ENCODE measurements at places on chromosomes 5 and 9.

GRCh38 chr9:26437056-26437711 is 455.4 kb downstream of the CAAP1 start:
- no peak for DNase-seq

GRCh38 chr5:37807621-37808301 is 32.1 kb downstream of the GDNF start:
- no peak for DNase-seq

DNA sequence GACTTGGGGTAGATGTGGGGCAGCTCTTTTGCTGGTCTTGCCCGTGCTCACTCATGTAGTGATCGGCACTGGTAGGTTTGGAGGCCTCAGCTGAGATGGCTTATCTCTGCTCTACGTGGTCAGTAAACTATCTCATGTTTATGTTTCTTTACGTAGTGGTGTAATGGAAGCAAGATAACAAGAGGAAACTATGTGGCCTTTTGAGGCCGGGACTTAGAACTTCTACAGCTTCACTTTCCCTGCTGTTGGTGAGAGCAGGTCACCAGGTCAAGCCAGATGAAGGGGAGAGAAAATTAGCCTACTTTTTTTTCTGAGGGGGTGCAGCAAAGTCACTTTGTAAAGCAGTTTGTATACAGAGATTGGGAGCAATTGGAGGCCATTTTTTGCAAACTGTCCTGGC is 8.5 kb downstream of the FOCAD start:
- DNase-seq: no peak

DNA sequence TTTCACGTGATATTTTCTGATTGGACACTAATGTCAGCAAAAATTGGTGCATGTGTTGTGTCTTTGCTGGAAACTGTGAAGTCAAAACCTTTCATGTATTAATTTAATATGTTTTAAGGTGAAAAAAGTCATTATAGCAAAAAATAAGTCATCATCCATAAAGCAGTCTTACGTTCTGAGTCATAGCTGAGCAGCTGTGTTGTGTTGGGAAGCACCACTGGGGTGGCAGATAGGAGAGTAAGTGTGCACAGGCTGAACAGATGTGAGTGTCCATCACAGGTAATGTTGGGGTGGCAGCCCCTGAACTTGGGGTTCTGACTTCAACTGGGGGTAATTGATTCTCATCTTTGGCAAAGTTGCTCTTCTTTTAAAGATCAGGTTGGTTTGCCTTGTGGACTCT is 156.8 kb downstream of the NXNL2 start:
- DNase-seq: peak; percentile 36

DNA sequence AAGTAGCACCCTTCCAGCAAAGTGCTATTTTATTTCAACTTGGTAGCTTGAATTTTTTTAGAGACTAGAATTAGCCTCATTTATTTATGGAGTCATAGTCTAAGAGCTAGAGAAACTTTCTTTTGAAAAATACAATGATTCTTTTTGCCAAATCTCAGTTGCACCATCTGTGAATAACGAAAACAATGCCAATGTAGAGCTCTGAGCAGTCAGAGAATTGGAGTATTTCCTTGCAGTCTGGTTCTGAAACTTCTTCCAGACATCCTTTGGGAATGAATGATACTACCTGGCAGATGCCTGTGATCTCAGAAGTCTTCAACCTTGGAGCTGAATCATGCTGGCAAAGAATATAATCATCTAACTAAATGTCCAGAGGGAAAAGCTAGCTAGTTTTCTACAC is 511.5 kb upstream of the CYLC2 start:
- no peak for DNase-seq

GRCh38 chr9:100307080-100307479 is 45.7 kb downstream of the TEX10 start:
- DNase-seq: no peak

GRCh38 chr5:142171270-142171669 is 62.7 kb downstream of the NDFIP1 start:
- no peak for DNase-seq

DNA sequence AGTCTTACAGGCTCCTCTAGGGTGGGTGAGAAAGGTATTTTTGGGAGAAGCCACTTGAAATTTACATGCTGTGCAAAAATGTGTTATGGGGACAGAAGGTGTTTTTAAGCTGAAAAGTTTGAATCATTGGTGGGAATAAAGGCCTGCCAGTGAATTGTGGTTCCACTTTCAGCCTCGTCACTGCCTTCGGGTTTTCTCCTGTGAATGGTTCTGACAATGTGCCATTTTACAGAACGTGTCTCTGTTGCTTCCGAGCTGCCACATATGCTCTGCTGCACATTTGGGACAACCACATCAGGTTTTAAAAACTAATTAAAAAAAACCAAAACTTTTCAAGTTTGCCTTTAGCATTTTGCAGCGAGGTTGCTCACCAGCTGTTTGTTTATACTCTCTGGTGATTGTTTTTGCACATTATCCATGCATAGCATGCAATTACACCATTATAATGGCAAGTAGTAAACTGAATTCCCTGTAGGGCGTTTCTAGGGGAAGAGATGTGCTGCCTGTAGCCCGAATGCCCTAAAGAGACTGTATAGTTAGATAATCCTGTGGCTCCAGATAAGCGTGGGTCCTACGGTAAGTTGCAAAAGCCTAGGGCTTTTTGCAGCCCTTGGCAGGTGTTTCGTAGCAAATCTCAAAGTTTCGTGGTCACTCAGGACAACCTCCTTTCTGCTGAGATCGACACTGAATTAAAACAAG is 40.1 kb upstream of the SUB1 start:
- DNase-seq: no peak

- no peak for DNase-seq
These were observed 81.6 kb downstream of the RGS7BP start for GRCh38 chr5:64587370-64587769.

DNA sequence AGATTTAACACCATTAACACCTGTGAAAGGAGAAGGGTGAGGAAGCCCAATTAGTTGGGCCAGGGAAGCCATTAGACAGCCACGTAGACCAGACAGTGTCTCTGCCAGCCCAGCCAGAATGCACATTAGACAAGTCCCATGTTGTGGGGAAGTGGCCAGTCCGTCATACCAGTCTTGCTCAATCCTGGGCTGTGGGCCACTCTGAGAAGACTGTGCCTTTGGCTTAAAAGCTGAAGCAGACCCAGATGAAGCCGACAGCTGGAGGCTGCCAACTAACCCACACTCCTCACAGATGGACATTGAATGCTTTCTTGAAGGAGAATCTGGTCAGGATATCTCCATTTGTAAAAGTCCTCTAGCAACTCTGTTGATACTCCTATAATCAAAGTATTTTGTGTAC is 128.5 kb downstream of the CHSY3 start:
- no peak for DNase-seq

DNA sequence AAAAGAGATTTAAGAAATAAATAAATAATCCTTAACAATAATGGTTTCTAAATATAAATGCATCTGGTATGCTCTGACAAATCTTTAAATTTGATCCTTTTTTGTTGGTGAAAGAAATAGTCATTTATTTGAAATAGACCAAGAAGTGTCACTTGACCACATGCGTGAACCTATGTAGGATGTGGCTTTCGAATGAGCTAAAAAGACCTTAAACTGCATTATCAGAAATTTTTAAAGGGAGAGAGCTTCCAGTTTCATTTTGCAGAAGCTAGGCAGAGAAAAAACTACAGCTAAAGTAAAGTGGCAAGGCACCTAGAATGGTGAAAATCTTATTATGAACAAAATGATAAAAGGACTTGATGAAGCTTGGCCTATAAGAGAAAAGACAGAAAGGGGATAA is 309.2 kb upstream of the EFNA5 start:
- DNase-seq: no peak

DNA sequence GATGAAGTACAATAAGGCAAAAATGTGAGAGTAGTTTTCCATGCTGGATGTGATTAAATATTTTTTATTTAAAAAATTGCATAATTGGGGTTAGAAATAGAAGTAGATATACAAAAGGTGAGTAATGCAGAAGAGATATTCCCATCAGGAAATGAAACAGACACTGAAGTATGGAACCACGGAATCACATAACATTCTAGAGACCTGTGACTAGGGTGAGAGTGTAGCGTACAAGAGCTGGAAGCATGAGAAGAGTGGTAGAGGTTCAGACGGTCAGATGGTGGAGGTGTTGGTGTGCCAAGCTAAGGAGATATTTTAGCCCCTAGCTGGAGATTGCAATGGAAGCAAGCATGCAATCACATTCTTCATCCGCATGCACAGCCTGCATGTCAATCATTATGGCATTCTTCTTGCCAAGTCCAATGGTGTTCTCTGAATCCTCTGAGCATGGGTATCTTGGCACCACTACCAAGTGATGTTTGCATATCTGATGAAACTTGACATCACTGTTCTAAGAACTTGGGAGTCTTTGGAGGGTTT is 587.8 kb downstream of the PSAT1 start:
- no peak for DNase-seq

- no peak for DNase-seq
These were observed 14.7 kb upstream of the BRD3OS start for GRCh38 chr9:134010310-134011173.

GRCh38 chr5:124844371-124844920 is 98.0 kb upstream of the ZNF608 start:
- no peak for DNase-seq

DNA sequence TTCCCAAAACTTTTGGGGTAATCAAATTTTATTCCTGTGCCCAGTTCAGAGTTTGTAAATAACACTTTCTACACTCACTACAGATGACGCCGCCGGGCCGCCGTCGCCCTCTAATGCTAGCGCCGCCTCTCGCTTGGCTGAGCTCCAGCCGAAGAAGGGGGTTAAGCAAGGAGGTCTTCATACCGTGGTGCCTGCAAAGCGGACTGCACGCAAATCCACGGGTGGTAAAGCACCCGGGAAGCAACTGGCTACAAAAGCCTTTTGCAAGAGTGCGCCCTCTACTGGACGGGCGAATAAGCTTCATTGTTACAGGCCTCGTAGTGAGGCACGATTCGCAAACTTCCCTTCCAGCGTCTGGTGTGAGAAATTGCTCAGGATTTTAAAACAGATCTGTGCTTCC is 280.4 kb downstream of the MEF2C start:
- DNase-seq: no peak

GRCh38 chr9:126672634-126673284 is 59.0 kb downstream of the LMX1B start:
- no peak for DNase-seq

- no peak for DNase-seq
These were observed 12.5 kb upstream of the SLC1A3 start for GRCh38 chr5:36593867-36594266.

DNA sequence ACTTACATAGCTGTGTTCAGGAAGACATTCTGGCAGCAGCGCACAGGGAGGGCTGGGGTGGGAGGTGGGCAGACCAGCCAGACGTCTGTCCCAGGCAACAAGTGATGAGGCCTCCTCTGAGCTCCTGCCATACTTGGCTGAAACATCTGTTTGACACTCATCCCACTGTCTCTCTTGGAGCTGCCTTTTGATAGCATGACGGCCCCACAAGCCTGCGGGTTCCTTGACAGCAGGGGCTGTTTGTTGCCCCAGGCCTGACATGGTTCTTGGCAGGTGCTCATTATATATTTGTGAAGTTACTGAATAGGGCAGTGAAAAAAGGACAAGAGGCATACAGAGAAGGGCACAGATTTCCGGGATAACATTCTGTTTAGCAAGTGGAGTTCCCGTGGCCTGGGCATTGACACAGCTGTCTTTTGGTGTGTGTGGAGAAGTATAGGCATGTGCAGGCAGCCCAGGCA is 22.2 kb upstream of the B4GALT1 start:
- no peak for DNase-seq

DNA sequence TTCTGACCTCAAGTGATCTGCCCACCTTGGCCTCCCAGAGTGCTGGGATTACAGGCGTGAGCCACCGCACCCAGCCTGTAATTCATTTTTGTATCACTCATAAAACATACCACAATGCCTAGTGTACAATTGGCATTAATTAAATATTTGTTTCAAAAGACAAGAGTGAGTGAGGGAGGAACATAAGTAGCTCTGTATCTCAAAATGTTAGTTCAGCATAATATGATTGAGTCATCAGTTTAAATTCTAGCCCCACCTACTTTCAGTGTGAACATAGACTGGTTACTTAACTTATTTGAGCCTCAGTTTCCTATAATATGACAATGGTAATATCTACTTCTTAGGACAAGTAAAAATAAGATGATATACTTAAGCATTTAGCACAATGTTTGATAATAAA is 26.9 kb downstream of the INVS start:
- no peak for DNase-seq

- DNase-seq: no peak
These were observed 55.2 kb downstream of the ADAMTS16 start for GRCh38 chr5:5195128-5195918.

DNA sequence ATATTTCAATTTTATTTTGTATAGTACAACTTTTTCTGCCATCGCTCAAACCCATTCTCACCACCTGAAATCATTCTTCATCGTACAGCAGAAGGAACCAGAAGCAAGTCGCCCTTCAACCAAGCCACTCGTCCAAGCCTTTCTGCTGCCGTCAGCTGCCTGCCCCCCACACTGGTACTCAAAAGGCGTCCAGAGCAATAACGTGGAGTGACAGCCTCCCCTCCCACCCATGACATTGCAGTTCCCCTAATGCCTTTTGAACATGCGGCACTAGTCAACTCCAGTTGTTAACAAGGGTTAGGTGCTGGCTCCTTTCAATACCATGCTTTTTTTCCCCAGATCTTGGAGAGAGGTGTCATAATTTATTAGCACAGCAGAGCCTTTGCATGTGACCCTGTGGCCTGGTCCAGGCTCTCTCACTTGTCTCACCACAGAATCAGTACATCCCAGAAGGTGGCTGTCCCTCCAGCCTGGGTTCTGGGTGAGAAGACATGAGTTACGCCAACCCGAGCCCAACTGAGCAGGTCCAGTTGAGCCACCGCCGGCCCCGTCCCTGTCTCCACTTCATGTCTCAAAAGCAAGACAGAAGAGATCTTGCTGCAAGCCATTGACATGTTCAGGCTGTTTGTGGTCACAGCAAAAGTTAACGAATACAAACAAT is 20.4 kb upstream of the MED10 start:
- no peak for DNase-seq

DNA sequence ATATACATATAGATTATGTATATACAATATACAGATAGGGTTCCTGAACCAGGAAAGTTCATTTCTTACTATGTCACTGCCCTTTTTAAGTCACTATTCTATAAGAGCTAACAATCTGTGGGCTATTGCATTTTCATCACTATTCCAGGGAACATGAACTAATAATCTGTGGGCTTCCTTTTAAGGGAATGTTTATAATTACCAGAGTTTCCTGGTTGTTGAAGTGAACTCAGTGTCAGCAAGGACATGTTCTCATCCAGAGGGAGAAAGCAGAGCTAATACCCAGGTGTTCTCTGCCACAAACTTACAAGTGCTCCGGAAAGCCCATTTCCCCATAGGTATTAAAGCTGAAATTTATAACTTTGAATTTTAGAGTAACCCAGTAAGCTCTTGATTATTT is 69.6 kb downstream of the CWC27 start:
- no peak for DNase-seq

- no peak for DNase-seq
These were observed 35.0 kb downstream of the NACC2 start for GRCh38 chr9:136059851-136060670.

DNA sequence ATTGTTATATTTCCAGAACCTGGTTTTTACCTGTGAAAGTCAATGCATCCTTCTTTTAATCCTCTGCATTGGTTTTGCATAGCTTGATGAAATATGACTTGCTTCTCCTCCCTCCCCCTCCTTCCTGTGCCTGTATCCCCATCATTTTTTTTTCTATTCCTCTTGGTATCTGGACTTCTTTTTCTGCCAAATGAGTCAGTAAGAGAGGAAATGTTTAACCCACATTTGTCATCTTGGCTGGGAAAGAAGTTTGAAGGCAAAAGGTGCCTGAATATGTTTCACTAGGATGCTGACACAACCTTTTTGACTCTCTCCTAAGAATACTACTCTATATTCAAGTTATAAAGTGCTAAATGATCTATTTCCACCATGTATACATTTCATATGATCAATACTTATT is 35.5 kb upstream of the CDKN2B start:
- peak; percentile 40 for DNase-seq

All from AG08396 (cell line).